ENCODE measurements at places on chromosomes 2 and 18. TPM values are rescaled to one million over a fixed set of nuclear protein-coding genes. Genes with fewer than 3 reads are reported as not detected.

Gene OTOS
- 2.4 TPM for polyA plus RNA-seq

DNA sequence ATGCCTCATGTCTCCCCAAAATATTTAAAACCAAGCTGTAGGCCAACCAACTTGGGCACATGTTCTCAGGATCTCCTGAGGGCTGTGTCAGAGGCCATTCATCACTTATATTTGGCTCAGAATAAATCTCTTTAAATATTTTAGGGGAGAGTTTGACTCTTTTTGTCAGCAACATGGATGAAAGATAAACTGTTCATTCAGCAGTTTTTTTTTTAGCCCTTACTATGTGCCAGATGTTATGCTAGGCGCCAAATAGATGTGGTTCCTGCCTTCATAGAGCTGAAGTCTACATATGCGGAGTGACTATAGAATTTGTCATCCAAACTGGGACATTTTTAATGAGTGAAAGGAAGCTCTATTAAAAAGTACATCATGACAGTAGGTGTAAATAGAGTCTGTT lies 42.5 kb upstream of the TWSG1 start:
- no peak for DNase-seq

- DNase-seq, result no peak
Measured at GRCh38 chr2:19933351-19933981, 31.7 kb upstream of the TTC32 start.

- DNase-seq, result peak; percentile 22
Measured at GRCh38 chr18:43869451-43870008, 592.2 kb upstream of the SYT4 start.

- DNase-seq, result no peak
Measured at GRCh38 chr2:239315308-239315707, 85.5 kb downstream of the HDAC4 start.
